ENCODE measurements at places on chromosomes 1 and 21. TPM values are rescaled to one million over a fixed set of nuclear protein-coding genes. Genes with fewer than 3 reads are reported as not detected.

- no peak overlapping the region for H3K27ac ChIP-seq
- H3K4me3 ChIP-seq: no peak overlapping the region
Observed at GRCh38 chr21:28687586-28687985, 305.1 kb downstream of the LTN1 start.

- H3K4me3 ChIP-seq: no peak overlapping the region
- peaks cover 7% of the 10 kb centered on the region for H3K36me3 ChIP-seq
- no peaks in the 10 kb centered on the region for H3K27me3 ChIP-seq
- DNase-seq: no peak
Observed at GRCh38 chr21:43957611-43958362, 54.3 kb upstream of the TRAPPC10 start.

DNA sequence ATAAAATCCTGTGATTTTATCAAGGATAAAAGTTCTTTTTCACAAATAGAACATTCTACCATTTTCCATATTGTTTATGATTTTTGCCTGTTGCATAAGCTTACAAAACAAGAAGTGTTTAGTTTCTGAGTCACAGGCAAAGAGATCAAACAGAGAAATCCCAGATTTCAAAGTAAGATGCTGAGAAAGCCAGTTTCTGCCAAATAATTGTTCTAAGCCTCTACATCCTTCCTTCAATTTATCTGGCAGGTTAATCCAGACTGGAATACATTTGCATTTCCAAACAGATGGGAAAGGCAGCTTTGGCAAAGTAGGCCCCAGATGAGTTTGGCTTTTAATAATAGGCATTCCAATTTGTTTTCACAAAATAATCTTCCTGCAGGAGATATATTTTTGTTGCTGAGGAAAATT lies 2.5 kb downstream of the SLC1A7 start:
- no peaks in the 10 kb centered on the region for H3K4me1 ChIP-seq
- H3K27me3 ChIP-seq: no peaks in the 10 kb centered on the region
- H3K27ac ChIP-seq: no peak overlapping the region
- no peaks in the 10 kb centered on the region for H3K36me3 ChIP-seq
- no peak overlapping the region for H3K4me3 ChIP-seq

GRCh38 chr1:178857126-178857525 lies 13.8 kb downstream of the ANGPTL1 start:
- H3K36me3 ChIP-seq: peaks cover 2% of the 10 kb centered on the region
- no peak for DNase-seq
- no peaks in the 10 kb centered on the region for H3K4me1 ChIP-seq
- no peak overlapping the region for H3K27ac ChIP-seq

The UBL4B gene
- total RNA-seq: not detected

The MAN1C1 gene
- total RNA-seq: 4.8 TPM

The CRABP2 gene
- total RNA-seq: 1.1 TPM

The ADCY10 gene
- total RNA-seq: 0.05 TPM

The KCNE1 gene
- total RNA-seq: 0.31 TPM
